ENCODE measurements at places on chromosomes 12 and 14. TPM values are rescaled to one million over a fixed set of nuclear protein-coding genes. Genes with fewer than 3 reads are reported as not detected.

Gene SERPINA5
- polyA plus RNA-seq: 1.1 TPM

Gene PPP1R13B
- 29.6 TPM for polyA plus RNA-seq

Gene TMEM119
- polyA plus RNA-seq: 10.8 TPM

Gene CAPZA3
- not detected for polyA plus RNA-seq

Gene KRT82
- polyA plus RNA-seq: not detected

Gene PRICKLE1
- polyA plus RNA-seq: 47.1 TPM

Gene P2RX7
- 19.9 TPM for polyA plus RNA-seq

Gene MAP3K9
- 19.6 TPM for polyA plus RNA-seq

Gene POTEG
- 0.17 TPM for polyA plus RNA-seq

Gene NUP107
- polyA plus RNA-seq: 39.3 TPM

All from spinal cord (tissue), 10 donors.